NCI-H510A treated with DMSO at 0.1 percent for 48 hours (cell line): ENCODE measurements at places on chromosomes 1 and 21.
A peak's percentile ranks its signal among the peaks of the same experiment; 100 is the strongest.

GRCh38 chr1:969260-969855, 3.1 kb downstream of the PLEKHN1 start:
- no peak for DNase-seq

- no peak for DNase-seq
Observed at GRCh38 chr21:28928578-28929420, 63.9 kb downstream of the LTN1 start.

DNA sequence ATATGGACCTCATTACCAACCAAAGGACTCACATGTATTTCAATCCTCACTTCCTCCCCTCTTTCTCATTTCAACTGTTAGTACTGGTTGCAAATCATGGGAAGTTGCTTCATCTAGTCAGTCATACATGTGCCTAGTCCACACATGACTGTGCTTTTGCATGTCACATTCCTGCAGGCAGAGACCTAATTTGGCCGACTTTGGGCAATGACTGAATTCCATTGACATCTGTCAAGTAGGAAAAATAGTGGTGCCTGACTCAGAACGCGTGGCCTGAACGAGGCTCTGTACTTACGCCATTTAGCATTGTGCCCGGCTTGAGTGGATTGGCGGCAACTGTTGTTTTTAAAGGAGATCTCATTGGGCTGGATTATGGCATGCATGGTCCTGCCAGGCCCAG, 18.0 kb downstream of the PTPRU start:
- no peak for DNase-seq

GRCh38 chr1:234613128-234613875, 3.3 kb upstream of the IRF2BP2 start:
- DNase-seq, result peak; percentile 83

GRCh38 chr21:25862596-25862995, 127.8 kb downstream of the GABPA start:
- no peak for DNase-seq

DNA sequence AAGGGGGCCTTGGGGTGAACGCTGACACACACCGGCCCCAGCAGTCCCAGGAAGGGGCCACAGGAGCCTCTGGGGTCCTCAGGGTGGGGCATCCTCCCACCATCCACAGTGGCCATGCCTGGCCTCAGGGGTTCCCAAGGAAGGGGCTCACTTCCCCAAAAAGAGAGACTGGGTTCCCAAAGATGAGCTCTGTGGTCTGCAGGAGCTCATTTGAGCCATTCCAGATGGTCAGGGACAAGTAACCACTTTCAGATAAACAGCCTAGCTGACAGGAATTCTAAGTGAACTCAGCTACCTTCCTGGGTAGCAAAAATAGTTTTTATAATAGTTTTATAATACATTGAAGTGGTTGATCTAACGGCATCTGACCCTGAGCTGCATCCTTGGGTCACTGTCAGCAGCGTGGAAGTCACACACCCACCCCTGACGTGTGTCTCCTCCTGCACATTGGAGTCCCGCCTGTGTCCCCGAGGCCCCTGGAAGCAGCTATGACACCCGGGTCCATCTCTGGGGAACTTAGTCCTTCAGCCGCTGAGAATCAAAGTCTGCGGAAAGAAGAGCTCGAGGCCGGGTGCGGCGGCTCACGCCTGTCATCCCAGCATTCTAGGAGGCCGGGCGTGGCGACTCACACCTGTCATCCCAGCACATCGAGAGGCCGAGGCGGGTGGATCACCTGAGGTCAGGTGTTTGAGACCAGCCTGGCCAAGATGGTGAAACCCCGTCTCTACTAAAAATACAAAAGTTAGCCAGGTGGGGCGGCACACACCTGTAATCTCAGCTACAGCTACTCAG, 5.7 kb upstream of the TMEM240 start:
- no peak for DNase-seq

DNA sequence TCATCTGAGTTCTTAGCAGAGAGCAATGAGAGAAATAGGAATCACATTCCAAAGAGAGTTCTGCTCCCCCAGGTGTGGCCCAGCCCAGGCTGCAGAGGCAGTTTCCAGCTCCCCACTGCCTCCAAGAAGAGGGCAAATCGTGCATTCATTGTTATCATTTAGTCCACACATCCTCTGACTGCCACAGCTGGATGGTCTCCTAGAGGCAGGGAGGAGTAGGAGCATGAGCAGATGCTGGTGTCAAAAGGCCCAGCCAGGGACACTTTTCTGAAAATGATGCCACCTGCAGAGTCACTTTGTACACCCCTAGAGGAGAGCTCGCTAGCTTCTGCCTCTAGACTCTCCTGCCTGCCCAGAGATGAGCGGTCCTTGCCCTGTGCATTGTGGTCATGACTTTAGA, 33.6 kb upstream of the GNPAT start:
- no peak for DNase-seq

GRCh38 chr21:15029077-15029476, 35.7 kb downstream of the NRIP1 start:
- DNase-seq, result no peak
